Activated CD8-positive, alpha-beta memory T cell treated with anti-CD3 and anti-CD28 coated beads, Interleukin-2, amount 10 ng/mL, durations not matched to agents 7 days and 5 days (primary cell): ENCODE measurements at places on chromosomes 1 and 21.

GRCh38 chr1:39910263-39910662, 8.5 kb upstream of the MYCL start:
- no peak for DNase-seq

- no peak for DNase-seq
Measured at GRCh38 chr1:229991724-229992333, 75.2 kb upstream of the GALNT2 start.

DNA sequence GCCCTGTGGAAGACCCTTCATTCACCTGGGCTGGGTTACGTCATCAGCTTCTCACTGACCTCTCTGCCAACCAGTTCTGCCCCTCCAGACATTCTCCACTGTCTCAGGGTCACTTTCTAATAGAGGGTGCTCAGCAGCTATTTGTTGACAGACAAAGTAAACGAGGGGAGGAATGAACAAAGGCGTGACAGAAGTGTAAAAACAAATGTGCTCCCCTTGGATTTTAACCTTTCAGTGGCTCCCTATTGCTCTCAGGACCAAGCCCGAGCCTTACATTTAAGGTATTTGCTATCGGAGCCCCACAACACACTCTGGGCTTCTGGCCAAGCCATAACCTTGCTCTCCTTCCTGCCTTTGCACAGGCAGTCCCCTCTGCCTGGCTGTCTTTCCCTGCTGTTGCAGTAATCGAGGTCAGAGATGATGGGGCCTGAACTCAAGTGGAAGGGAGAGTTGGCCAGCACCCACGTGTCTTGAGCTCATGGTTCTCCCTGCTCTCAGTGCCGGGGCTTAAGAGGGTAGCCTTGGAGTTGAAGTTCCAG, 9.3 kb upstream of the MARCKSL1 start:
- DNase-seq, result no peak

GRCh38 chr1:30184393-30185141, 538.8 kb downstream of the MATN1 start:
- no peak for DNase-seq

DNA sequence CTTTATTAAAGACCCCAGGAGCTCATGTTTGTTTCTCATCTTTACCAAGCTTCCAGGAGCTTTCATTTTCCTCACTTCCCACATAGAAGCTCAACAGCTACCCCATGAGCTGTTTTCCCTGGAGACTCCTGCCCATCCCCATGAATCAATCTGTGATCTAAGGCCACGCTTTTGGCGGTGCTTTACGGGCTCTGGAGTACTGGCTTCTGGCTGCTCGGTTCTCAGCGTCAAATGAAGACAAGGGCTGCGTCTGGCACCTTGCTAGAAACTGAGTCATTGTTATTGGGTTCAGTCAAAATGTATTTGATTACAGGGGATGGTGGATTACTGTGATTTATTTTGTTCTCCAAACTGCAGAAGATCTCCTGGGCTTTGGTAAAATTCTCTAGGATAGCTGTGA, 39.9 kb downstream of the ACP6 start:
- peak; percentile 12 for DNase-seq

GRCh38 chr1:190205713-190206112, 272.0 kb downstream of the BRINP3 start:
- DNase-seq, result no peak

DNA sequence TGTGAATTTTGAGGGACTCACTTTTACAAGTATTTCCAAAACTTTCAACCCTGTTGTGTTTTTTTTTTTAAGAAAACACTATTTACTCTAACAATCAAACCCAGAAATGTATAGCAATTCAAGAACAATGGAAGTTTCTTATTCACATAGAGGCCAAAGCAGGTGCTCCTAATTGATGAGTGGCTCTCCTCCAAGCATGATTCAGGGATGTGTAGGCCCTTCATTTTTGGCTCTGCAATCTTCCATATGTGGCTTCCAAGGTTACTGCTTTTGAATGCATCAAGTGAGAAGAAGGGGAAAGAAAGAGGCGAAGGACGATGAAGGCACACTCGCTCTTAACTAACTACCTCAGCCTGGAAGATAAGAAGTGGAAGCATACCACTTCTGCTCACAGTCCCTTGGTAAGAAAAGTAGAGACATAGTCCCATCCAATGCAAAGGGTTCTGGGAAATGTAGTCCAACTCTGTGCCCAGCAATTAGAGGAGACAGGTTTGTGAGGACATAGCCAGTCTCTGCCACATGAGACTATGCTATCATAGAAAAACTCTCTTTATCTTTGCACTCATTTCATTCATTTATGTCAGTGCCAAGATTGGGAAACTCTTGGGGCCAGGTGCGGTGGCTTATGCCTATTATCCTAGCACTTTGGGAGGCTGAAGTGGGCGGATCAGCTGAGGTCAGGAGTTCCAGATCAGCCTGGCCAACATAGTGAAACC, 46.0 kb downstream of the OPTC start:
- DNase-seq, result no peak

DNA sequence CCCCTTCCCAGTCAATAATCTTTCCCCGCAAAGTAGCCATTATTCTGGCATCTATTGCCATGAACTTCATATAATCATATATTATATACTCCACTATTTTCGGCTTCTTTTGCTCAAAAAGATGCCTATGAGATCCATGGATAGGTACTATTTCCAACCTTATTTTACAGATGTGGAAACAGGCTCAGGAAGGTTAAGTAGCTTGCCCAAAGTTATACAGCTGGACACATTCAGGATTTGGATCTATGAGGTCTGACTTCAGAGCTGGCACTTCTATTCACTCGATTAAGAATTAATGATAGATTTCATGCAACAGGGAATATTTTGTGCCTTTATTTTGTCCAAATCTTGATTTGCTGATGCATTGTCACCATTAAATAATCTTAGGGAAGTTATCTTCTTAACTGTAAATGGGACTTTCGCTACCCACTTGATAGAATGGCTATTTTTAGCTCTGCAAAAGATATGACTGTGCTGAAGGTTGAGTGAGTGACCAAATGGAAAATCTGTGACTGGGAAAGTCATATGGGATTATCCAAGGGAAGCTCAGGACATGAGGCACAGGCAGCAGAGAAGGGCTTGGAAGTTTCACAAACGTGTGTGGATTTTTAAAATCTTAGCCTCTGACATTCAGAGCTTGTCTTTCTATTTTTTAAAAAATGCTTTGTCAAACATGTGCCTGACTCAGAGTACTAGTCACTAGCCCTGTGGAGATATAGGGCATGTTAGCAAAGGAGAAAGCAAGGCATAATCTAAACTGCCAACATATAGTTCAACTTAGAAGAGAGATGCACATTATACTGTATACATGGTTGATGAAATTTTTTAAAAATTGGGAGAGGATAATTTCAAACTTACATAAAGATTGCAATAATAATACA, 36.5 kb downstream of the GIPC2 start:
- no peak for DNase-seq

DNA sequence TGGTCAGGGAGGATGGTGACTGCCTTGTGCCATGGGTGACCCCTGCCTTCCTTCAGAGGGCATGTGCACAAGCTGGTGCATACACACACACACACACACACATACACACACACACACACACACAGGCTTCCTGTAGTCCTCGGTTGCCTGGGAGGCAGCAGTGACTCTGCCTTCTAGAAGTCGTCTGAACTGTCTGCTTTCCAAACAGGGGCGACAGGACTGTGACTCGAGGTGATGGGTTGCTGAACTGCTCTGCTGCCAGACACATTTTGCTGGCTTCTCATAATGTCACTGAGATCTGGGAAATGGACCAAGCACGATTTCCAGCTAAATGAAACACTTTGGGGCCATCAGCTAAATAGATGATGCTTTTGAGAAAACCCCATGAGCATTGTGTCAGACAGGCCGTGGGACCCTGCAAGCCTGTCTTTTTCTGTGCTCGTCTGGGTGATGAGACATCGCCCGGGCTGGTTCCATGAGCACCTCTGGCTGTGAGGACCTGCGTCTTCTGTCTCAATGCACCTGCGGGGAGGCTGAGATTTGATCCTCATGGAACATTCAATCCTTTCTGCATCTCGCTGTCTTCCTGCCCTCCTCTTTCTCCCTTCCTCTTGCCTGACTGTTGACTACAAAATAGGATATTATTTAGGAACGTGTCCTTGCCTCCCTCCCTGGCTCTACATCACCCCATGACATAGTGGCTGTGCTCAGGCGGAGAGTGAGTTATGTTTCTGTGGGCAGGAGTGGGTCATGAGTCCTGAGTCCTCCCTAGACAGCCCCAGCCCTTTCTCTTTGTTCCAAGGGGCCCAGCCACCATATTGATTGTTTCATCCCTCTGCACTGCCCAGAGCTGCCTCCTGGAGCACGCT, 436.8 kb downstream of the CAMTA1 start:
- no peak for DNase-seq

GRCh38 chr1:28822799-28823198, 10.8 kb downstream of the OPRD1 start:
- no peak for DNase-seq

DNA sequence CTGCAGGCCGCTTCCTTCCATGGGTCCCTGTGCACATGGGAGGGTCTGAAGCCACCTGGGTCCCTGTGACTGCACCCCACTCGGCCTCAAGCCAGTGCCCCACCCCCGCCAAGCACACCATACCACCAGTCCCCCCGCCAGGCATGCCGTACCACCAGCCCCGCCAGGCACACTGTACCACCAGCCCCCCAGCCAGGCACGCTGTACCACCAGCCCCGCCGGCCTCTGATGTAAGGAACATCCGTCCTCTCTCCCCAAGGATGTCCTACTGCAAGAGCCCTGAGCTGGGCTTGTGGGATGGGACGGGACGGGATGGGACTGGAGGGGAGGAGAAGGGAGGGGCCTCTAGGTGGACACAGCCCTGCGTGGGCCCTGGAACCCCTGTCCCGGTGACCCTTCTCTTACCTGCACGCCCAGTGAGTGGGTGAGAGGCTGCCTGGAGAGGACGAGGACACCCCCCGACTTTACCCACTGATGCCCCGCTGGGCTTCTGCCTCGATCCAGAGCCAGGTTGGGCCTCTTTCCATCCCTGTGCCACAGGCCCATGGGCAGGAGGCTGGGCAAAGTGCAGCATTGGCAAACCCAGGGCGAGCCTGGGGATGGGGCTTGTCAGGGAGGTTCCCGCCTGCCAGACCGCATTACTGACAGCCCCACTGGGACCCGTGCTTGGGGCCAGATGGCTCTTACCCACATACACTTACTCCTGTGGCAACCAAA, 40.8 kb upstream of the COL6A1 start:
- no peak for DNase-seq

DNA sequence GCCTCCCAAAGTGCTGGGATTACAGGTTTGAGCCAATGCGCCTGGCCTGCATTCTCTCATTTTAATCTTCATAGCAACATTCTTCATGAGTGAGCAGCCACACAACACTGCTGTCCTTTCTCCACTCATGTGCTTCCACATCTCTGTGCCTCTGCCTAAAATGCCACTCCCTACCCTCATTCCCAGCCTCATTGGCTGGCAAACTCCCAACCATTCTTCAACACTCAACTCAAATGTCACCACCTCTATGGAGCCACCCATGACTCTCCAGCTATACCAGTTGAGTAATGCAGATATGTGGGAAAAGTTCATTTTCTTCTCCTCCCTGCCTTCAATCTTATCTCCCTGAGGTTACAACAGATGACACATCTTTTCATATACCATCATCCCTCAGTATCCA, 53.9 kb upstream of the ZC3H12A start:
- DNase-seq, result no peak

DNA sequence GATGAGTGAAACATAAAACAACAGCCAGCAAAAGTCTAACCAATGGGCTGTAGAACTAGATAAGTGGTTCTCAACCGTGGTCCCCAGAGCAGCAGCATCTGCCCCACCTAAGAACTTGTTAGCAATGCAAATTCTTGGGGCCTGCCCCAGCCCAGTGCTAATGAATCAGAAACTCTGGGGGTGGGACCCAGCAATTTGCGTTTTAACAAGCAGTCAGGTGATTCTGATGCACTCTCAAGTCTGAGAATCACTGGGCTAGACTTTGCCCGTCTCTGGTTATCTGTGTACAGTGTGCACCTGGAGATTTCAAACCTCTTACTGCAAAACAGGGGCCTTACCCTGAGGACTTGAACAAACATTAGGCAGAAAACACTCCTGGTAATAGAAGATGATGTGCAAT, 66.5 kb downstream of the PLXNA2 start:
- no peak for DNase-seq

GRCh38 chr1:156508955-156509234, 8.3 kb upstream of the MEF2D start:
- DNase-seq, result no peak

DNA sequence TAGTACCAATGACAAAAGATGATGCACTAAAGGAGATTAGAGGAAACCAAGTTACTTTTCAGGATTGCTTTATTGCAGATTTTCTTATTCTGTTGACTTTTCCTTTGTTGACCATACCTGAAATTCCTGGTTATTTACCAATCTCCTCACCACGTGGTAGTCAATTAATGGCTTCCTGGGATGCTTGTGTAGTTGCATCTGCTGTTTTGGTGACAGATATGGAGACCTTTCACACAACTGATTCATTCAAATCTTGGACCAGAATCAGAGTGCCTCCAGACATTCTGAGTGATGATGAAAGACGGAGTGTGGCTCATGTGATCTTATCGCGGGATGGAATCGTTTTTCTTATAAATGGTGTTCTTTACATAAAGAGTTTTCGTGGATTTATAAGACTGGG, 91.3 kb downstream of the CATSPERE start:
- DNase-seq, result no peak

DNA sequence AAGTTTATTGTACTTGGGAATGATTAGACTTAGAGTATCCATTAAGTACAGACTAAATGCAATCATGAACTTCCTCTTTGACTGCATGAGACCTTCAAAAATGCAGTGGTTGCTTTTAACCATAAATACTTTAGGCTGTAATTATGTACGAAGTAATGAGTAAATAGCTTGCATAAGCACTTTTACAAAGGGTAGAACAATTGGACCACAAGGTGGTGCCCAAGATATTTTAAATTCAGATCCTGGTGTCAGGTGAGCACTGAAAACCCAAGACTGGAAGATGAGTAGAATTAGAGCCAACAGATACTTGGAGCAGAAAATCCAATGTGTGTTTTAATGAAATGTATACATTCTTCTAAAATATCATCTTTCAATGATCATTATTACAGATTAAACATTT, 43.4 kb upstream of the RHOU start:
- peak; percentile 45 for DNase-seq

DNA sequence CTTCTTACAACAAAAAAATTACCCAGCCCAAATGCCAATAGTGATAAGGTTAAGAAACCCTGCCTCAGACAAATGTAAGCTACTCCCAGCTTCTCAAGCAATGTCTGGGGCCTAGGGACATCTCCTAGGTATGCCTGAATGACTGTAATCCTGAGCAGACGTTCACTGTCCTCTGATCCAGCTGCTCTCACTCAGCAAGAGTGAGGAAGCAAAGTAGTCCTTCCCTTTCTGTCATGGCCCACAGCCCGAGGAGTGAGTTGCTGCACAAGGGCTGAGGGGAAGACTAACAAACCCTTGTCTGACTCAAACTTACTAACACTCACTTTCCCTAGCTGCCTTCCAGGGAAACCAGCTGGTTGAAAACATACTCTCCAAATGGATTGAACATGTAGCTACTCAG, 124.9 kb upstream of the TNFSF4 start:
- DNase-seq, result no peak

- DNase-seq, result no peak
Measured at GRCh38 chr1:215476541-215476940, 90.6 kb upstream of the KCTD3 start.
